Putamen (tissue), 1 donor: ENCODE measurements at places on chromosomes 2 and 18.

- DNase-seq: no peak
These were observed 299.8 kb downstream of the TCF4 start for GRCh38 chr18:55287935-55288868.

- no peak for DNase-seq
These were observed 40.6 kb downstream of the SDC1 start for GRCh38 chr2:20184067-20184938.

DNA sequence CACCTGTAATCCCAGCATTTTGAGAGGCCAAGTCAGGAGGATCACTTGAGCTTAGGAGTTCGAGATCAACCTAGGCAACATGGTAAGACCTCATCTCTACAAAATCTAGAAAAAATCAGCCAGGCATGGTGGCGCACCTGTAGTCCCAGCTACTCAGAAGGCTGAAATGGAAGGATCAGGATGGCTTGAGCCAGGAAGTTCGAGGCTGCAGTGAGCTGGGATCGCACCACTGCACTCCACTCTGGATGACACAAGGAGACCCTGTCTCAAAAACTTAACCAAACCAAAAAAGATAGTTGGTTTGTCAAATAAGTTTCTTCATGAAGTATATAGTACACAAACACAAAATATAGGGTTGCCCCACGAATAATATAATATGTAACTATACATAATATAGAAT lies 197.6 kb downstream of the DPP4 start:
- DNase-seq: no peak

GRCh38 chr18:5974696-5975095 lies 79.4 kb upstream of the TMEM200C start:
- DNase-seq: no peak

GRCh38 chr2:170544817-170545216 lies 170.3 kb upstream of the SP5 start:
- DNase-seq: no peak

- DNase-seq: no peak
These were observed 802.1 kb upstream of the FAM98A start for GRCh38 chr2:34401186-34401585.

DNA sequence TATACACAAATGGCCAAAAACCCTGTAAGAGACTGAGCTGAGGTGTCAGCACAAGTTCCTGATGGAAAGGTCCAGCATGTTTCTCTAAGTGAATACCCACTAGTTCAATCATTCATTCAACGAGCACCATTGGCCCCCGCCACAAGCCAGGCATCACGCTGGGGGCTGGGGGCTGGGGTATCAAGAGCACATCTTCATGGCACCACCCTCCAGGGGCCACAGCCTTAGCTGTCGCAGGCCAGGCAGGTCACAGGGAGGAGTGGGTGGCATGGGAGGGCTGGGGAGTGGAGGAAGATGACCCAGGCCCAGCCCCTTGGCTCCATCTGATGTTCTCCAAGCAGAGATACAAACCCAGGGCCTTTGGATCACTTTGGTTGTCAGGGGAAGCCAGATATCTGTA lies 97.9 kb downstream of the ACKR3 start:
- DNase-seq: no peak

- DNase-seq: no peak
These were observed 1679.0 kb downstream of the SUCLG1 start for GRCh38 chr2:82780050-82780449.

- no peak for DNase-seq
These were observed 177.0 kb upstream of the CCDC68 start for GRCh38 chr18:55136258-55136657.

- no peak for DNase-seq
These were observed 21.2 kb upstream of the UGGT1 start for GRCh38 chr2:128069769-128070168.

- DNase-seq: no peak
These were observed 61.1 kb upstream of the RAPH1 start for GRCh38 chr2:203596183-203596582.

GRCh38 chr2:216181953-216182461 lies 72.9 kb downstream of the XRCC5 start:
- no peak for DNase-seq

DNA sequence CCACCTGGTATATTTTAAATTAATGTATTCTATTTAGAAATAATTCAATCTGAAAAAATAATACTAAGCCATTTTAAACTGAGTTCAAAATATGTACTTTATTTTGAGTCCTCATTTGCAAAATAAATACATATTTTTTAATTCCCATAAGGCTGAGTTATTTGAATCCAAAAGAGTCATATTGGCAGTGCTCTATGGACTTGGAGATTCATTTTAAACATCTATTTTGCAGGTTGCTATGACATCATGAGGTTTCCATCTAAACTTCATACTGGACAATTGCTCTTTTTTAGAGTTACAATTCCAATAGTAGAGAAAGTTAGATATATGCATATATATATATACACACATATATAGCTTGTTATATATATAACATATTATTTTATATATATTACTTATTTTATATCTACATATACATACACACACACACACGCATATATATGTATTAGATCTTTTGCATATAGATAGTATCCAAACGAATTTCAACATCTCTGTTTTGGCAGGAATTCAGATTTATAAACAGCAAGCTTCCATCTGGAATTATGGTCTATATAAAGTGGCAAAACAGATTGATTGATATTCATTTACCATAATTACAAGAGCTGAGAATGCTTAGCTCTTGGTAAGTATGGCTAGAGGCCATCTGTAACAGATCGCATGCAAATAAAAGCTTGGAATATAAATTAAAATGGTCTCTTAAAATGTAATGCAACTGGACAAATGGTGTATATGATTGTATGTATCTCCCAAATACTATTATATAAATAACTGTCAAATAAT lies 34.9 kb downstream of the NOL4 start:
- DNase-seq: no peak
